ENCODE measurements at places on chromosomes 13 and 19.

DNA sequence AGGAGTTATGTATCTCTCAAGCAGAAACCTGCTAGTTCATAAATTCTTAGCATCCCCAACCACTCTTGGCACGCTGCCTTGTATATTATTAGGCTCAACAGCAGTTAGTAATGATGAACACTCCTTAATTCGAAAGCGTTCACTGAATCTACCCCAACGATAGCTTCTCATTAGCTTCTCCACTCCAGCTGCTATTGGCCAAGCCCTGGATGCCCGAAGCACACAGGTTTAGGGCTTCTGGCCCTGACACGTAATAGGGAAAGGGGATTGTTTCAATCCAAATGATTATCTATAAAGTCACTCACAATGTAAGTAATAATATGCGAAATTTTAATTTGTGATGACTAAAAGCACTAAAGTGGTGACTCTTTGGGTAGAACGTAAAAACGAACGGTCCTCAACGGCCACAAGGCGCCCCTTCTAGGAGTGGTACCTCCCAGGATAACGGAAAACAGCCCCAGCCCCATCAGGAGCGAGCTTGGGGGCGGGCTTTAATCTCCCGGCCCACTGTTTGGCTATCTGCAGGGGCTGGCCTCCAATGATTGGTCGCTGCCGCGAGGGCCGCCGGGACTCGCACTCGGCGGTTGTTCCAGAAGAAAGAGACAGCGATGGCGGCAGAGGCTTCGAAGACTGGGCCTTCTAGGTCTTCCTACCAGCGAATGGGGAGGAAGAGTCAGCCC is at the start of gene RNF17:
Gene RNF17 (plus strand): TSS at position 574 of the 680 bp plus-strand sequence. CDS start 35 bp downstream, at position 609.
- DNase-seq: no peak

- DNase-seq: no peak
These were observed 97.7 kb upstream of the VSTM2B start for GRCh38 chr19:29428071-29428470.

DNA sequence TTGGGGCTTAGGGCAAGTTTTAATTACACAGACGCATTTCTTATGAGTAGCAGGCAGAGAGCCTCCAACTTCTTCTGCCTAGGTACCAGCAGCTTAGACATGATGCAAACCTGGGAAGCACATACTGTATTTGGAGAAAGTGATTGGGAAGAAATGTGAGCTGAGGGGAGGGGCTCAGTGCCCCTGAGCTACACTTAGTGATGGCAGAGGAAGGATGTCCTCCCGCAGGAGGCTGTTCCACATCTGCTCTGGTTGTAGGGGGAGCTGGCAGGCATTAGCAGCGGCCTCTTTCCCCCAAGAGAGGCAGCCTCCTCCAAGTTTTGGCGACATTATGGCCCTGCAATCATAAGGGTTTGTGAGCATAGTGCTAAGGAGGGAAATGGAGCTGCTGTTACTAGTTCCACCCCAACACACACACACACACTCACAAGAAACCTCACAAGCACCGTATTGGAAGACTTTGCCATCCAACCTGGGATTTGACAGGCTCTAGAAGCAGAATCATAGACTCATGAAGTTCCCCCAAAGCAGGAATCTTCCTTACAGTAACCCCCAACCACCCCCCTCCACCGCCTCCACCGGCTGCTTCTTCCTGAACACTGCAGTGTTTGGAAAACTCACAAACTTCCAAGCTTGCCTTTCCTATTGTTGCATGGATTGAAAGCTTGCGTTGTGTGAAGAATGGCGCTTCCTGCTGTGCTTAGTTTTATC is 3.3 kb downstream of the ALOX5AP start:
- no peak for DNase-seq

DNA sequence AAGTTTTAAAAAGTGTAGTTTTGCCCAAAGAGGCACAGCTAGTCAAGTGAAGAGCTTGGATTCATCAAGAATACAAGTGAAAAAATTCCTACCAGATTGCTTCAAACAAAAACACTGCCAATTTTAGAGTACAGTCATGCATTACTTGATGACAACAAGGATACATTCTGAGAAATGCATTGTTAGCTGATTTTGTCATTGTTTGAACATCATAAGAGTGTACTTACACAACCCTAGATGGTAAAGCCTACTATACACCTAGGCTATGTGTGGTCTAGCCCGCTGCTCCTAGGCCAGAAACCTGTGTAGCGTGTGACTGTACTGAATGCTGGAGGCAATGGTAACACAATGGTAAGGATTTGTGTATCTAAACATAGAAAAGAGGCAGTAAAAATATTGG is 41.1 kb downstream of the TMTC4 start:
- peak; percentile 79 for DNase-seq

- DNase-seq: no peak
These were observed 279.8 kb downstream of the DACH1 start for GRCh38 chr13:71587193-71587592.

- no peak for DNase-seq
These were observed 118.5 kb downstream of the ATP8A2 start for GRCh38 chr13:25490236-25490635.

DNA sequence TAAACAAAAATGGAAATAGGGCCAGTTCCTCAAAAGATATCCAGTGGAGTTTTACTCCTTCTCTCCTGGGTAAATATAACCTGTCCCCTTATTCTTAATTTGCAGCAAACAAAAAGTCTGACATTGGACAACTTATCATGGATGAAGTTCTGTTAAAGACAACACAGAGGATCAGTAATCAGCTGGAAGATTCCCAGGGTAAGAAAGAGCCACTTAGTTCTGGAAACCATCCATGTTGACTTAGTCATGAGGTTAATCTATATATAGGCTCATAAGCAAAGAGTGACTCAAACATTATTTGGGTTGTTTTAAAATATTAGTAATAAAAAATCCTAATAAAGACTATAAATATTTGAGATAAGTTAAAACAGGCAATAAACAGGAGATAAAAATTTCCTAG is 40.5 kb upstream of the EBPL start:
- peak; percentile 46 for DNase-seq

DNA sequence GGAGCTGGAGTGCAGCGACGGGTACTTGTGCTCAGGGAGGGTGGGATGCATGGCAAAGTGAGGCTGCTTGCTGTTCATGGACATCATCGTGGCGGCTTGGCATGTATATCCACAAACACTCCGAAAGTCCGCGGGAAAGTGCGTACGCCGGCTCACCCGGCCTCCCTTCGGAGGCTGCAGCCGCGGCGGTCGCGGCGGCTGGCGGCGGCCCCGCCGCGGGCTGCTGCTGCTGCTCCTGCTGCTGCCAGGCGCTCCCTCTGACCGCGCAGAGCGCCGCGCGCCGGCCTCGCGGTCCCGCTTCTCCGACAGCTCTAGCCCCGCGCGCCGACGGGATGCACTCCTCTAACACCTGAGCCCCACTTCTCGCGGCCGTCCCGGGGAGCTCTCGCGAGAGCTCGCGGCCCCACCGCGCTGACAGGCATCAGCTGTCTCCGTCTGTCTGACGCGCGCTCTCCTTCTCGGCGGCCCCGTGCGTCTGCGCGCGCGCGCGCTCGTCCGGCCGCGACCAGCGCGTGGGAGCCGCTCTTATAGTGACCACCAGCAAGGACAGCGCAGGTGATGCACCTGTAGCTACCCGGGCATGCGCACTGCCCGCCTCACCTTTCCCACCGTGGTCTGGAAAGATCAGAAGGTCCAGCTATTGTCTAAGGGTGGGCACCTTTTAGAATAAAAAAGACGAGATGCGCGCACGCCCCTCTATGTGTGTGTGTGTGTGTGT is at the start of gene POU4F1:
Gene POU4F1 (minus strand): TSS at position 313 of the 718 bp plus-strand sequence. CDS start 226 bp downstream, at position 87.
- no peak for DNase-seq

DNA sequence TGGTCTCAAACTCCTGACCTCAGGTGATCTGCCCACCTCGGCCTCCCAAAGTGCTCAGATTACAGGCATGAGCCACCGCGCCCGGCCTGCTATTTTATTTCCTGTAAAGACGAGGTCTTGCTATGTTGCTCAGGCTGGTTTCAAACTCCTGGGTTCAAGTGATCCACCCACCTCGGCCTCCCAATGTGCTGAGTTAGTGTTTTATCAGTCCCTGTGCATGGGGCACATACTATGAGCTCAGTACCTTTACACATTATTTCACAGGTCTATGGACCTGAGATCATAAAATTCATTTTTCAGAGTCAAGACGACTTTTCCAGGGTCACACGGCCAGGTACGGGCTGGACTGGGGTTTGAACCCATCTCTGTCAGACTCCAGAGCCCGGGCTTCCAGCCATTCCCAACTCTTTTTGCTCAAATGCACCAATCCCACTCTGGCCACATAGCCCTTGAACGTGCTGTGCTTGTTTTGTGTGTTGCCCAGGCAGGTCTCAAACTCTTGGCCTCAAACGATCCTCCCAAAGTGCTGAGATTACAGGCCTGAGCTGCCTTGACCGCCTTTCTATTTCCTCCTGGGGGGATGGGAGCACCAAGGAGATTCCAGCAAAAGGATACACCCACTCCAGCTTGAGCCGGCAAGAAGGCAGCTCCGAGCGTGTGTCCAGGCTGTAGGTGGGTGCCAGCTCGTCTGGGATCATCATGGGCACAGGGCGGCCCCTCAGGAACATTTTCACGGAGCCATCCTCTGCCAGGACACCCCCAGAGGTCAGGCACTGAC is 1.1 kb downstream of the EML2 start:
- no peak for DNase-seq

DNA sequence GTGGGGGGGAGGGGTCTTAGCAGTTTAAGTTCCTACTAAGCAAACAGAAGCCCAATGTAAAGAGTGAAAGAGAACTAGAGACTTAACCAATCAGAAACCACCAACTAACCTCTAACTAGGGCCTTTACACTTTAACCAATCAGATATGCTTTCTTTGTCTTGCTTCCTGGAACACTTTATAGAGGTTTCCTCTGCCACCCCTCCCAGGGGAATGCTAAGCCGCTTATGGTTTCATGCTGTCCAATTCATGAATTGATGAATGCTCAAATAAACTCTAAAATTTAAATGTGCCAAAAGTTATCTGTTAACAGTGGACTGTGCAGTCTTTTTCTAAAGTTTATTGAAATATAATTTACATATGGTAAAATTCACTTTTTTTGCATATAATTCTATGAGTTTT is 33.9 kb upstream of the LATS2 start:
- DNase-seq: no peak

GRCh38 chr13:113374511-113375175 is 10.7 kb upstream of the GRTP1 start:
- no peak for DNase-seq

DNA sequence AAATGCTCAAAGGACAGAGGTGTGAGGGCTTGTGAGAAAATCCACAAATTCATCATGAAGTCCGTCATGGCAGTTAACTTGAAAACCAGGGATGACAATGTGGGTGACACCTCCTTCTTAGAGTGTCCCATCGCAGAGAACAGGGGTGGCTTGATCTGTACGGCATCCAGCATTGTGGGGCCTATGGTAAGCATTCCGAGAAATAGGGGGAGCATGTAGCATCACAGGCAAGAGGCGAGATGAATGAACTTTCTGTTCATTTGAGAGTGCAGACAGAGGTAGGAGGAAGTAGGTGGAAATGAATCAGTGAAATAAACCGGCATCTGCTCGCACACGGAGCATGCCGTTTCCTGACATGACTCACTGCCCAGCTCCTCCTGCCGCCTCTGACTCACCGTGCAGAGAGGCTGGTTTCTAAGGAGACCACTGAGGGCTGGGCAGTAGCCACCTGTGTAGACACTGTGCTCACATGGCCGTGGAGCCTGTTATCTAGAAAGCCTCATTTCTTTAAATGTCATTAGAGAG is 339.0 kb downstream of the RFC3 start:
- peak; percentile 61 for DNase-seq

GRCh38 chr19:41705393-41706174 is 2.8 kb upstream of the CEACAM5 start:
- DNase-seq: no peak

- no peak for DNase-seq
These were observed 98.3 kb upstream of the UQCRFS1 start for GRCh38 chr19:29311191-29311790.

DNA sequence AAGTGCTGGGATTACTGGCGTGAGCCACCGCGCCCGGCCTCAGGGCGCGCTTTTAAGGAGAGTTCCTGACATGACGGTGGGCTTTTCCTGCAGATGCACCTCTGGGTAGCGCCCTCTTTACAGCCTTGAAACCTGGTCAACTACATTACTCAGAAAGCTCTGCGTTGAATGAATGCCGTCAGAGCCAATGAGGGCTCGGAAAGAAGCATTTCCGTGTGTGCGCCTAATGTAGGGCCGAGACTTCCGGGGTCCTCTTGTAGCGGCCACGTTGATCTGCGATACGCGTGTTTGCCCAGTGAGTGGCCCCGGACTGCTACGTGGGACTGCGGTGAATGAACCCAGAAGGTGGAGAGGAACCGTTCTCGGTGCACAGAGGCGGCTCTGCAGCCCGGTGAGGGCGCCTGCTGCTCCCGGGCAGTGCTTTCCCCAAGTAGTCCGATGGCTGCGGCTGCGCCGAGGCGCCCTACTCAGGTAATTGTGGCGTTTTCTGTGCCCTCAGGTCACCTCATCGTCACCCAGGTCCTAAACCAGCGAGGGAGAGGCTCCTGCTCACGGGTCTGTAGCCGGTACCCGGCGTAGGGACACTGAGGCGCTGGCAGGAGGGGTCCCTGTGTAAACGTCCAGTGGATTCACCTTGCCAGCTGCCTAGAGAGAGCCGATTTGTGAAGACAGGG is 4.9 kb upstream of the ZNF552 start:
- peak; percentile 53 for DNase-seq

GRCh38 chr13:49608651-49609331 is 19.5 kb upstream of the ARL11 start:
- DNase-seq: no peak

DNA sequence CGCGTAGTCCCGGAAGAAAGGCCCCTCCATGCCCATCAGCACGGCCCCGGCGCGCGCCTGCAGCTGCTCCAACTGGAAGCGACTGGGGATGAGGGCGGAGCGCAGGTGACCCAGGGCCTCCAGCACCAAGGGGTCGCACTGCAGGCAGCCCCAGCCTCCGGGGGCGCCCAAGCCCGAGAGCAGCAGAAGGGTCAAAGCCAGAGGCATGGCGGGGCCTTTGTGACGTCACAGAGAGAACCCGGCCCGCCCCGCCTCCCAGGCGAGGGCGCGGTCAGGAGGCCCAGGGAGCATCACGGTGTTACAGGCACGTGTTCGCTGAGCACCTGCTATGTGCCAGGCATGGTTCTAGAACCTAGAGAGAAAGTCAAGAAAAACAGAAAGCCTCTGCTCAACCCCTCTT is at the start of gene IZUMO2:
Gene IZUMO2 (minus strand): TSS at position 294 of the 400 bp plus-strand sequence. CDS start 87 bp downstream, at position 207.
- no peak for DNase-seq

DNA sequence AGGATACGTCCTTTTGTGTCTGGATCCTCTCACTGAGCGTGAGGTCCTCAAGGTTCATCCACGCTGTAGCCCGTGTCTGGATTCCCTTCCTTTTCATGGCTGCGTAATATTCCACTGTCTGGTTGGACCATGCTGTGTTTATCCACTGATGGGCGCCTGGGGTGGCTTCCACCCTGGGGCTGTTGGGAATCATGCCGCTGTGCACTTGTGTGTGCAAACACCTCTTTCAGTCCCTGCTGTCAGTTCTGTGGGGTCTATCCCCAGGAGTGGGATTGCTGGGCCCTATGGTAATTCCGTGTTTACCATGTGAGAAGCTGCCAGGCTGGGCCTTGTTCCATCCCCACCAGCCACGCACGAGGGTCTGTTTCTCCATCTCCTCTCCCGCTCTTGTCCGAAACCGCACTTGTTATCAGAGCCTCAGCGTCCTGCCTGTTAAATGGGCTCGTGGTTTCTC is 98.6 kb downstream of the GADD45B start:
- no peak for DNase-seq

Data from AG04449 (cell line).